Uterus (tissue), 4 donors: ENCODE measurements at places on chromosomes 2 and 18. TPM values are rescaled to one million over a fixed set of nuclear protein-coding genes. Genes with fewer than 3 reads are reported as not detected.
A peak's percentile ranks its signal among the peaks of the same experiment; 100 is the strongest.

DNA sequence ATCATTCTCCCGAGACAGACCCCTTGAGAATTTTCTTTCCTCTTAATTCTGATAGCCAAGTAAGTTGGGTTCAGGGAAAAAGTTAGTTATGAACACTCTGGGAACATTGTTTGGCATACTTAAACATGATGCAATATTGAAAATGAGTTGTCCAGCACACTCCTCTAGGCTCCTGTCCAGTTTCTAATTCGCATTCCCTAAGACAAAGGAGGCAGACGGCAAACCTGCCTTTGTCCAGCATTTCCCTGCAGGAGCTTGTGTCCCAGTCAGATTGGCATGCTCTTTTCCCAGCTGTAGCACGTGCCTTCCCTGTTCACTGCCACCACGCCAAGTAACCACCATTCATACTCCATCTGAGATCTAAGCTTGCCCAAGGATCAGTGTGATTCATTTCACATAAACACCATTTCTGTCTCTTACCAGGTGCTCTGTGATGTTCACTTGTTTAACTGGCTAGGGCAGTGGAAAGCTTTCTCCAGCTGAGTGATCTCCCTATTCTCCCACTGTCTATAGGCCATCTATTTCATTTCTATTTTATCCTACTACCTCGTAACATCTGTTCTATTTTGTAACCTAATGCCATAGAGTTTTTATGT is 150.0 kb upstream of the EPB41L3 start:
- no peak overlapping the region for H3K4me3 ChIP-seq
- no peaks in the 10 kb centered on the region for H3K4me1 ChIP-seq
- H3K27me3 ChIP-seq: no peaks in the 10 kb centered on the region
- no peak overlapping the region for H3K27ac ChIP-seq
- H3K36me3 ChIP-seq: no peaks in the 10 kb centered on the region

DNA sequence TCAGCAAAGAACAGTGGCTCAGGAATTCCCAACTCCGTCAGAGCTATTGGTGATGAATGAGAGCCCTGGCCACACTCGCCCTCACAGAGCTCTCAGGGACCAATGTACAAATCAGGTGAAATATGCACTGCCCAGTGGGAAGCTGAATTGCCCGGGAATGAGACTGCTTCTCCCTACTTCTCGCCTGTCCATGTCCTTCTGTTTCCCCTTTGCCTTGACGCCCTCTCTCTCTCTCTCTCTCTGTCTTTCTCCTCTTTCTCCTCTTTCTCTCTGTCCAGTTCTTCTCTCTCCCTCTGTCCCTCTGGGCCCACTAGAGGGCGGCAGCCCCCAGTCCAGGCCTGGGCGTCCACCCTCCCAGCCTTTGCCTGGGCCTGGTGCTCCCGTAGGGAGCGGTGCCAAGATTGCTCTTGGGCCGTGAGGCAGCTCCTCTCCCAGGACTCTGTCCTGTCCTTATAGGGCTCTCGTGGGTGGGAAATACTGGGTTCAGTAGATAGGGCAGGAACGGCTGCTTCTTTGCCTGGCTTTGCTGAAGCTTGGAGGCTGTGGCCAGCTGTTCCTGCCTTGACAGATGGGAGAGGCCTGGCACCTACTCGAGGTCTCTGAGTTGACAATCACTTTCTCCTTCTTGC is 28.4 kb upstream of the PUM2 start:
- peak overlapping the region; percentile 57 for H3K27ac ChIP-seq
- no peaks in the 10 kb centered on the region for H3K4me1 ChIP-seq
- H3K36me3 ChIP-seq: no peaks in the 10 kb centered on the region
- peak; percentile 92 for DNase-seq
- no peaks in the 10 kb centered on the region for H3K27me3 ChIP-seq

DNA sequence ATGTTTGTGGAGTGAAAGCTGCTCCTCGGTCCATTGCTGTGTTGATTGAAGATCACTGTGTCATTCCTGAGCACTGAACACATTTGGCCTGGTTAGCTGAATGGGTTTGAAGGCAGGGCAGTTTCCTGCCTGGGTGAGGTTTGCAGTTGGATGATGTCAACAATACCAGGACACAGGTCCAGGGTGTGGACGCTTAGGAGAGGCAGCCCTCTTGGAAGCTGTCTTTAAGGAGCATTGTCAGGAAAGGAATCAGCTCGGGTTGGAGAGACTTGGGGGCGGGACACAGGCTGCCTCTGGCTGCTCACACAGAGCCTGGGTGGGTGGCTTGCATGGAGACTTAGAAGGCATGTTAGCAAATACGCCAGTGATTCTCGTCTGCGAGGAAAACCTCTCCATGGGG is 237.7 kb downstream of the SEPTIN10 start:
- no peaks in the 10 kb centered on the region for H3K27me3 ChIP-seq
- DNase-seq: no peak
- H3K4me1 ChIP-seq: no peaks in the 10 kb centered on the region
- H3K36me3 ChIP-seq: no peaks in the 10 kb centered on the region

- peak overlapping the region; percentile 13 for H3K27ac ChIP-seq
- no peaks in the 10 kb centered on the region for H3K27me3 ChIP-seq
- H3K4me1 ChIP-seq: no peaks in the 10 kb centered on the region
- H3K4me3 ChIP-seq: no peak overlapping the region
- no peak for DNase-seq
Observed at GRCh38 chr18:23627321-23627720, 35.4 kb downstream of the ANKRD29 start.

DNA sequence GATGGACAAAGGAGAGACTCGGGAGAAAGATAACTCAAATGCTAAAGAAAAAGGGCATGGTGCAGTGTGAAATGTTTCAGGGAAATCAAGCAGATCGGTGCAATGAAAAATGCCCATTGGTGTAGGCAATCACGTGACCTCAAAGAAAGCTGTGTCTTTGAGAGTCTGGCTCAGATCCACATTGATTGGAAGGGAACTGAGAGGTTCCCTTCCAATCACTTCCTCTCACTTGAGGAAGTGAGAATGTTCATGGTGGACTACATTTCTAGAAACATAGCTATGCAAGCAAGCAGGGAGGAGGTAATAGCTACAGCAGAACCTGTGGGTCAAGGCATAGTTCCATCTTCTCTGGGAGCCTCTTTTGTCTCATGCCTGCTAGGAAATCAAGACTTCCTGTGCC is 187.4 kb downstream of the LPIN1 start:
- no peak for DNase-seq
- H3K4me1 ChIP-seq: no peaks in the 10 kb centered on the region
- no peak overlapping the region for H3K4me3 ChIP-seq
- no peak overlapping the region for H3K27ac ChIP-seq

DNA sequence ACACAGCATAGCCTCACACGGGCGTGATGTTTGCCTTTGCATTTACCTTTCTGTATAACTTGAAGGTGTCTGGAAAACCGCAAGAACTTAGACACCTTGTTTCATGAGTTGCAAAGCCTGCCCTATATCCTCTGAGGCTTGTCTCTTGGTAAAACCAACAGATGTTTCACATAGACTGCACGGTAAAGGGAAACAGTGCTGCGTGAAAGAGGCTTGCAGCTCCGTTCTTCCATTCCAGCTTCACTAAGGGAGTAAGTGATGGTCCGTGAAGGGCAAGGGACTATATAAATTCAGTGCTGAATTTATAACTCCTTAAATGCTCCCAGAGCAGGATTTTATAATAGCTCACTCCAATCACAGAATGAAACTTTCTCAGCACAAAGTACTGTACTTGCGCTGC is 360.5 kb downstream of the SOX11 start:
- no peaks in the 10 kb centered on the region for H3K27me3 ChIP-seq
- no peaks in the 10 kb centered on the region for H3K4me1 ChIP-seq
- DNase-seq: no peak
- H3K4me3 ChIP-seq: no peak overlapping the region
- no peaks in the 10 kb centered on the region for H3K36me3 ChIP-seq

- no peak for DNase-seq
- no peaks in the 10 kb centered on the region for H3K27me3 ChIP-seq
- no peaks in the 10 kb centered on the region for H3K36me3 ChIP-seq
- no peak overlapping the region for H3K27ac ChIP-seq
Observed at GRCh38 chr18:79890674-79891073, 60.8 kb downstream of the SLC66A2 start.

DNA sequence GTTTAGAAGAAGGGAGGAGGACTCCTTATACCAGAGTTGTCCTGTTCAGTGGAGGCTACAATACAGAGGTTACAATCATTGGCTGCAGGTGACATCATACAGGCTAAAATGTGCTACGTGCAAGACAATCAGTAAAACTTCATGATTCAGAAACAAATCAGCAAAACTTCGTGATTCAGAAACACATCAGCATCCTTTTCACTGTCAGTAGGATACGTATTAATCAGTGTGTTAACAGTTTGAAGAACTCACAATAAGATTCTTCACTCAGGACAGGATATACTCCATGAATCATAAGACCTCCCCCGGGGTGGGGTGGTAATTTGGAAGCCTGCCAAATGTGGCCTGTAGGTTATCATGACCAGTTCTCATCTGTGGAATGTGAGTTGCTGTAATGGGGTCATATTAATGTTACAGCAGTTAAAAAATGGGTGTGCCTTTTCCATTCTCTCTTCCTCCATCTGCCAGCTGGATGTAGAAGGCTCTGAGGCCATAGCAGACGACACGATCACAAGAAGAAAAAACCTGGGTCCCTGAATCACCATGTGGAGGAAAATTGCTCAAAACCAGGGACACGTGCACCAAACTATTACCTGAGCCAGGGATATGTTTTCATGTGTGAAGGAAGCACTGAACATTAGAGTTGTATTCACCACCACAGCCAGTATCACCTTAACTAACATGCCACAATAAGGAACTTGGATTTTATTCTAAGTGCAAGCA is 134.8 kb upstream of the CREB1 start:
- no peaks in the 10 kb centered on the region for H3K4me1 ChIP-seq
- H3K4me3 ChIP-seq: no peak overlapping the region
- no peaks in the 10 kb centered on the region for H3K27me3 ChIP-seq
- no peak overlapping the region for H3K27ac ChIP-seq

DNA sequence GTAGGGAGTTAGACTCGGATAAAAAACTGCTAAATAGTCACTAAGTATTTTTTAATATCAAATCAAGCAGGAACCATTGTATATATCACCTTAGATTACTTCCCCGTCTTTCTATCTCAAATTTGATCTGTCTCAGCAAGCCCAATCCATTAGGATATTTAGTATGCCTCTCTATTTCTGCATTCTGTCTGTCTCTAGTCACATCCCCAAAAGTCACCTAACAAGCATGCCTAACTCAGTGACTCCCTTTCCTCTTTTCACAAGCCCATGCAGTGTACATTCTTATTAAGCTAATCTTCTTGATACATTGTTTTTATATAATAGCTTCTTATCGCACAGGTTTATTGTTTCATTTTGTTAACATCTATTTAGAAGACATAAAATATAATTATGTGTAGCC is 57.8 kb downstream of the PDE1A start:
- H3K27me3 ChIP-seq: no peaks in the 10 kb centered on the region
- no peak overlapping the region for H3K4me3 ChIP-seq
- H3K36me3 ChIP-seq: no peaks in the 10 kb centered on the region
- H3K27ac ChIP-seq: peak overlapping the region; percentile 61
- no peak for DNase-seq

DNA sequence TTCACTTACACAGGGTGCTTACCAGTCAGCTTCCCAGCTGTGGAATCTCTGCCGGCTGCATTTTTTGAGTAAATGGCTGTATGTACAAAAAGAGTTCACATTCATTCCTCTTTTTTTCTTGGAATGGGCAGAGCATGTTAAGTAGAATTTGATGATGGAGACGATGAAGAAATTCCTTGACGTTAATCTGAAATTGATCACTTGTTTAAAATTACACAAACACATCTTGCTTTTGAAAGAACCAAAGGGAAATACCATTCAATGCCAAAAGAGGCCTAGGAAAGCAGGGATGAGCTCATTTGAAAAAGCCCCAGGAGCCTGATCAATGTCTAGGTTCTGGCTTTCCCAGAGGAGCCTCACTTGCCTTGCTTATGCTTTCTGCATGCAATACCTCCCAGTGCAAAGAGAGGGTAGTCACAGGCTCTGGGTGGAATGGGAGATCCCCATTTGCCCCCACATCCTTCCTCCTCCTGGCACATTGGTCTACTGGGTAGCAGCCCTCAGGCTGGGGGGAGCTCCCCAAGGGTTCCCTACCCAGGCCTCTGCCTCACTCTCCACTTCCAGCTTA is 12.3 kb upstream of the SMAD7 start:
- no peak overlapping the region for H3K4me3 ChIP-seq
- no peak for DNase-seq
- no peak overlapping the region for H3K27ac ChIP-seq
- H3K27me3 ChIP-seq: no peaks in the 10 kb centered on the region
- H3K36me3 ChIP-seq: no peaks in the 10 kb centered on the region

- H3K27ac ChIP-seq: peak overlapping the region; percentile 95
- no peaks in the 10 kb centered on the region for H3K36me3 ChIP-seq
- peak overlapping the region; percentile 95 for H3K4me3 ChIP-seq
- H3K27me3 ChIP-seq: no peaks in the 10 kb centered on the region
- H3K4me1 ChIP-seq: no peaks in the 10 kb centered on the region
Observed at GRCh38 chr2:27428978-27429541, 629 bp downstream of the NRBP1 start.

- no peak for DNase-seq
- H3K27ac ChIP-seq: no peak overlapping the region
- H3K27me3 ChIP-seq: no peaks in the 10 kb centered on the region
- H3K36me3 ChIP-seq: no peaks in the 10 kb centered on the region
- no peak overlapping the region for H3K4me3 ChIP-seq
Observed at GRCh38 chr18:45252474-45252873, 362.8 kb upstream of the SLC14A2 start.

DNA sequence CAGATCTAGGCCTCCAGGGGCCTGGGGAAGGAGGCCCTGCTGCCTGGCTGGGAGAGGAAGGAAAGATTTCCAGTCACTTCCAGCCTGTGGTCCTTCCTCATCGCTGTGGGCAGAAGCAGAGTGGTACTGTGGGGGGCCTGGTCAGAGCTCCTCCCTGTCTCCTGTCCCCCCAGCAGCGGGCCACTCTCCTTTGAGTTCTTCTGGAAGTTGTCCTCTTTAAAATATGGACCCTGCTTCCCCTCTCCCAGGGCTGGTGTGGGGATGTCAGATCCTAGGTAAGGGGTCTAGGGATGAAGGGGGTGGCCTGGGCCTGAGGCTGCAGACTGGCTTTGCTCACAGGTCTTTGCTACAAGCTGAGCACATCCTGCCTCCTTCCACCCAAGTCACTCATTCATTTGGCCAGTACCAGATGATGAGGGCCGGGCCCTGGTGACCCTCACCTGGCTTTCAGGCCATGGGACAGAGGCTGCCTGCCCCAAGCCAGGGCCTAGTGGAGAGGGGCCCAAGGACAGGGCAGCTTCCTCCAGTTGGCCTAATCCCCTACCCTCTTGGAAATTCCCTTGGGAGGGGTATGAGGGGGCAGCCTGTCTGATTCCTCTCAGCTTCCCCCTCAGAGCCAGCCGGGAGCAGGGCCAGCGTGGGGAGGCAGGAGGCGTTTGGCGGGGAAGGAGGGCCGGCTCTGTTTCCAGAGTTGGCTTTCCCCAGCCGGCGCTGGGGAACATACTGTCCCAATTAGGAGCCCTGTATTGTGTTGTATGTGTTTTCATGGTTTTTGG is 231.9 kb downstream of the DYSF start:
- no peaks in the 10 kb centered on the region for H3K27me3 ChIP-seq
- no peak for DNase-seq
- no peak overlapping the region for H3K4me3 ChIP-seq
- H3K27ac ChIP-seq: no peak overlapping the region
- no peaks in the 10 kb centered on the region for H3K36me3 ChIP-seq

Gene C18orf54
- 3.1 TPM for total RNA-seq

Gene EMX1
- 0.21 TPM for total RNA-seq

Gene STARD6
- not detected for total RNA-seq

Gene EPAS1
- 163 TPM for total RNA-seq

Gene HOXD12
- not detected for total RNA-seq

Gene CNDP2
- 121 TPM for total RNA-seq
